ENCODE measurements at places on chromosomes 7 and 10.

DNA sequence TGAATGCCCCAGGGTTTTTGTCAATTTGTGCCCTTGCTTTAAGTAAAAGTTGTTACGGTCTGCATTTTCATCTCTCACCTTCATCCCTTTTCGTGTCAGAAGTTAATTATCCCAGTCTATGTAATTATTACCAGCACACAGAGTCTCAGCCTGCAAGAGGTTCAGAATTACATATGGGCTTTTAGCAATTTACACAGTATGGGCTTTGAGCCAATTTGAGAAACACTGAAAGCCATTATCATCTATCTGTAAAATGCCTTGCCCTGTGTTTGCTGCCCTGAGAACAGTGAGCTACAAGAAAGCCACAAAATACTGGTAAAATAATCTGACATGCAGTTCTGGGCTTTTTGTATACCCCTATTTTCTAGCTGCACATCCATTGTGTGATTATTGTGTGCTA lies 125.6 kb upstream of the STEAP4 start:
- no peak for DNase-seq

- peak; percentile 39 for DNase-seq
These were observed 42.1 kb downstream of the CYP26A1 start for GRCh38 chr10:93115661-93116383.

GRCh38 chr10:44066527-44067255 lies 318.2 kb downstream of the CXCL12 start:
- DNase-seq, result no peak

- DNase-seq, result no peak
These were observed 4.3 kb downstream of the KCNH2 start for GRCh38 chr7:150973571-150974451.

GRCh38 chr7:125218076-125218475 lies 288.5 kb upstream of the POT1 start:
- no peak for DNase-seq

GRCh38 chr7:140267381-140268226 lies 90.8 kb upstream of the KDM7A start:
- no peak for DNase-seq

- DNase-seq, result no peak
These were observed at the start of gene GRID2IP for GRCh38 chr7:6551016-6551511. Gene GRID2IP (minus strand): TSS chr7:6551461. CDS start chr7:6551436, 25 bp downstream.
